Immature natural killer cell (primary cell): ENCODE measurements at places on chromosomes 7 and 10. TPM values are rescaled to one million over a fixed set of nuclear protein-coding genes. Genes with fewer than 3 reads are reported as not detected.

Gene CHAT
- polyA plus RNA-seq = not detected

- no peak for DNase-seq
Measured at GRCh38 chr10:17138460-17139042, 8.9 kb upstream of the CUBN start.

- peak; percentile 31 for DNase-seq
Measured at GRCh38 chr7:157432957-157433576, 96.3 kb downstream of the DNAJB6 start.

- DNase-seq = no peak
Measured at GRCh38 chr10:67385089-67385488, 310.9 kb downstream of the CTNNA3 start.

DNA sequence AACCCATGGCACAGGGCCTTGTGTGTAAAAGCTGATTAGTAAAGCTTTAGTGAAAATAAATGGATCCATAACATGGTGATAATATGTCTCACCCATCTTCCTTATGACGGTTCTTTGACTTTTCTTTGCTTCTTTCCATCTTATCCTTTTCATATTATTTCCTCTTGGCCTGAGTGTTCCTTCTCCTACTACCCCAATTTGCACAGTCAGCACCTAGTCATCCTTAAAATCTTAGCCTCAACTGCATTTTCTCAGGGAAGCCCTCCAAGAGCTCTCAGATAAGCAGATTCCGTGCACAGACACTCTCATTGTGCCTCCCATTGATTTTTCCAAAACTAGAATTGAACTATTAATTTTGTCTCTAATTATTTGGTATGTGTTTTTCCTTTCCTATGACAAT is 112.4 kb downstream of the PTN start:
- no peak for DNase-seq
